ENCODE measurements at places on chromosomes 1 and 21.

- DNase-seq, result no peak
Observed at GRCh38 chr21:32578107-32578691, 7.1 kb downstream of the TCP10L start.

GRCh38 chr1:180912211-180912800 lies 391 bp upstream of the KIAA1614 start:
- no peak for DNase-seq

- no peak for DNase-seq
Observed at GRCh38 chr1:209988706-209989105, 50.7 kb downstream of the SYT14 start.

DNA sequence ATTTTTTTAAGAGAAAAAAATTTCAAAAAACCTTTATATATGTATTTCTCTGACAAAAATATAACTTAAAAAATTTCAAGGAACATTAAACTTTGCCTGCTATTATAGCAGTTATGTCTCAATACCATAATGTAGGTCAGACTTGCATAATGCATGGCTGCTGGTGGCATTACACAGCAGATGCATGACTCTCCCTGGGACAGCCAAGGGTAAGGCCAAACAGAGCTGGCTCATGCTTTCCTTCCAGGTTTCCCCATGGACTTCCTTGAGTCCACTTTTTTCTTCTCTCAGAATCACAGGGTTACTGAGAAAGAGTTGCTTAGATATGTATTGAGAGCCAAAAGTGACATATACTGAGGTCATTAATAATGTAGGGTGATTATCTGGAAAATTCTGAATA lies 43.7 kb downstream of the RHOU start:
- no peak for DNase-seq

DNA sequence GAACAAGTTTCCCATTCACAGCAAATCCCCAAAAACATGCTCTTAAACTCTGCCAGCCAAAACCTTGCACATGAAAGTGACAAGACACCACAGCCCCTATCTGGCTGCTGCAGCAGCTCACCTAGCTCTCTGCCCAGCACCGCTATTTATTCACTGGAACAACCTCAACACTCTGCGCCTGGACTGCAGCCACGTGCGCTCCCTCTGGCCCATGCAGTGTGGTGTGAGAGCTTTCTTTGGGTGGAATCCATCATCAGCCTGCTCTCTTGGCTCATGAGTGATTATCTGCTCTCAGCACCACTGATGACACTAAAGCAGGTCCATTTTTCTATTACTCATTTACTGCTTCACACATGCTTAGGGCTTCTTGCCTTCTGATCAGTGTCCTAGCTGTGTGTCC lies 11.4 kb downstream of the KCNJ6 start:
- no peak for DNase-seq

DNA sequence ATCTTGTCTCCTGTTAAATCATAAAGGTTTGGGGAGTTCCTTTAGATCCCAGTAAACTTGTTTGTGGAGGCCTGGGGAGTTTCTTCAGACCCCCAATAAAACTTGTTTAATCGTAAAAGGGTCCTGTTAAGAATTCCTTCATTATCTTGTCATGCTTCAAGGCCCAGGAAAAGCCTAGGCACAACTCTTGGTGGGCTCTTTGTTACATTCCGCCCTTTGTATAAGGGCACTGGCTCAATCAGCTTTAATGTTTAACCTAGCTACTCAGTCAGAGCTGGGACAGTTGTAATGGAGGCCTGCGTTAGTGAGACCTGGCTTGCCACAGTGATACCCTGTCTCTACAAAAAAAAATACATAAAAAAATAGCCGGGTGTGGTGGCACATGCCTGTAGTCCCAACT lies 77.2 kb downstream of the MPZL1 start:
- no peak for DNase-seq

DNA sequence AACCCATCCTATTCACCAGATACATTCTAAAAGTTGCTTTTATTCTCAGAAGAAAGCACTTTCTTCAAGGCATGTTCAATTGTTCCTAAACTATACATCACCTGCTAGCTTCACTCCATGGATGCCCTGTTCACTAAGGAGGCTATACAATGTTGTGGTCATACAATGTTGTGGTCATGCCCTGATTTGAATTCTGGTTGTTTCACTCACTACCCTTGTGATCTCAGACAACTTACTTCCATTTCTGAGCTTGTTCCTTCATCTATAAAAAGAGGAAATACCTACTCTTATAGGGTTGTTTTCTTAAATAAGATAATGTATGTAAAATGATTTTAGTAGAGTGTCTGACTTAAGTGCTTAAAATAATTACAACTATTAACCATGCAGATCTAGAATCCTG lies 19.7 kb downstream of the EDEM3 start:
- no peak for DNase-seq

DNA sequence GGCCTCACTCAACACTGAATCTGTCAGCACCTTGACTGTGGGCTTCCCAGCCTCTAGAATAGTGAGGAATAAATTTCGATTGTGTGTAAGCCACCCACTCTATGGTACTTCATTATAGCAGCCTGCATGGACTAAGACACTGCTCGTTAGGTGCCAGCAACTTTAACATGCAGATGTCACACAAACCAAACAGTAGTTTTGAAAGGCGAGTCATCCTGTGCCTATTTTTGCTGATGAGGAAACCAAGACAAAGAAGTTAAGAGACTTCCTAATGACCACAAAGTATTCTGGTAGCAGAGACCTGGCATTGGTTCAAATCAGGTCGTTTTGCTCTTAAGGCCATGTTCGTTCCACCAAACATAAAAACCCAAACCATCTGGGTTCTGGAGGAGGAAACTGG lies 42.9 kb downstream of the BATF3 start:
- DNase-seq, result no peak

- DNase-seq, result no peak
Observed at GRCh38 chr1:208090388-208091301, 153.5 kb downstream of the PLXNA2 start.

DNA sequence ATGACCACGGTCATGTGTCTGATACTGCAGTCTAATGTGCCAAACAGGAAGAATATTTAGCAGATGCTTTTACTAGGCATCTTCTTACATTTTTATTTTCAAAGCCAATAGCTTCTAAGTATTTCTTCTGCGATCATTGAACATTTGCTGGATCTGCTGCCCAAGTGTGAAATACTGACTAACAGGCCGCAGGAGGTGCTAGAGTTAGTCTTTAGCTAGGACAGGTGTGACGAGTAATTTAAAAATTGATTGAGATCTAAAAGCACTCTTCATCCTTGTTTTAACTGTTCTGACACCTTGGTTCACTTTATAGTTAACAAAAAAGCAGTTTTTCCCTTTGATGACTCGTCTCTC lies 748 bp upstream of the FAM78B start:
- DNase-seq, result no peak

- DNase-seq, result peak; percentile 12
Observed at GRCh38 chr1:209704584-209704983, at the start of gene HSD11B1. HSD11B1 (plus strand) TSS chr1:209704846; CDS start chr1:209704943, 97 bp downstream.

- no peak for DNase-seq
Observed at GRCh38 chr1:83583351-83584014, 415.4 kb downstream of the TTLL7 start.

DNA sequence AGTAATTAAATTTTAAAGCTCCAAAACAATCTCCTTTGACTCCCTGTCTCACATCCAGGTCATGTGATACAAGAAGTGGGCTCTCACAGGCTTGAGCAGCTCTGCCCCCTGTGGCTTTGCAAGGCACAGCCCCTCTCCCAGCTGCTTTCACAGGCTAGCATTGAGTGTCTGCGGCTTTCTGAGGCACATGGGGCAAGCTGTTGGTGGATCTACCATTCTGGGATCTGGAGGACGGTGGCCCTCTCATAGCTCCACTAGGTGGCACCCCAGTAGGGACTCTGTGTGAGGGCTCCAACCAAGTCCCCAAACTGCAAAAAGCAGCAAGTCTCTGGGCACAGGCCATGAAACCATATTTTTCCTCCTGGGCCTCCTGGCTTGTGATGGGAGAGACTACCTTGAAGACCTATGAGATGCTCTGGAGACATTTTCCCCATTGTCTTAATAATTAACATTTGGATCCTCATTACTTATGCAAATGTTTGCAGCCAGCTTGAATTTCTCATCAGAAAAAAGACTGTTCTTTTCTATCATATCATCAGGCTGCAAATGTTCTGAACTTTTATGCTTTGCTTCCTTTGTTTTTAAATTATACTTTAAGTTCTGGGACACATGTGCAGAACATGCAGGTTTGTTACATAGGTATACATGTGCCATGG lies 554.1 kb upstream of the OLFM3 start:
- no peak for DNase-seq

DNA sequence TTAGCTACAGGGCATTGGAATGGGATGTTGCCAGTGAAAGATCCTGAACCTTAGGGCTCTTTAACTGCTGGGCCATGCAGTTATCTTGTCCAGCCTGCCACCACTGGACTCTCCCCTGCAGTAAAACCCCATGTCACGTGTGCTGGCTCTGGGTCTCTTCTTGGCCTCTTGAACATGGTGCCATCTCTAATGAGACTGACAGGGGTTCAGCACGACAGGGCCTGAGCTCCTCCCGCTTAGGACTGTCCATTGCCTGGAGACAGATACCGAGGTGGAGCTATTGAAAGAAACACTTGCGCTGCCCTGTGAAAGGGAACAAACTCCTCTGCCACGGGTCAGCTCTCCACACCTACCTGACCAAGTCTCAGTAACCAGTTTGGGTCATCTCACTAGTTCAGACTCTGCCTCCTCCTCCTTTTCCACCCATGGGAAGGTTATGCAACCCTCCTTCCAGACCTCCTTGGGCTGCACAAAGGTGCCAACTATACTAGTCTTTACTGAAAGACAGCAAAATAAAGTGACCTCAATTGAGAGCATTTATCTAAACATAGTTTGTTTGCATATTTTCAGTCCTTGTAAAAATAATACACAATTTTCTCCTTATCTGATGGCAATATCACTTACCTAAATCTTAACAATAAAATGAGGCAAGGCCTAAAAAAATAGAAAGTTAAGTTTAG lies 66.0 kb downstream of the GNG12 start:
- DNase-seq, result no peak

DNA sequence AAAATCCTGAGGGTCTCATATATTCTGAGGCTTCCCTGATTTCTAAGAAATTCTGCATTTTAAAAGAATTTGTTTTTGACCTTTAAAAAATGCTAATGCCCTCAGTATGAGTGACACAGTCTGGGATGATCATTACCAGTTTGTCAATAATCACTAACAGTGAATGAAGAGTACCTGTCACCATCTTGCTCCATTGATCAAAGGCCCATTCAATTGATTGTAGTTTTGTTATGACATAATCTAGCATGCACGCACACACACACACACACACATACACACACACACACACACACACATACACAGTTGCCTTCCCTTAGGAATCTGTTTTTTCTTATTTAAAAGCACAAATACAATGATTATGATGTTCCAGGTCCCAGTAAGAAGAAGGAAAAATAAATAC lies 250.4 kb downstream of the NFIA start:
- DNase-seq, result no peak

GRCh38 chr1:184379111-184379752 lies 7.6 kb upstream of the C1orf21 start:
- DNase-seq, result no peak

GRCh38 chr1:2541619-2542245 lies 11.7 kb upstream of the HES5 start:
- no peak for DNase-seq

DNA sequence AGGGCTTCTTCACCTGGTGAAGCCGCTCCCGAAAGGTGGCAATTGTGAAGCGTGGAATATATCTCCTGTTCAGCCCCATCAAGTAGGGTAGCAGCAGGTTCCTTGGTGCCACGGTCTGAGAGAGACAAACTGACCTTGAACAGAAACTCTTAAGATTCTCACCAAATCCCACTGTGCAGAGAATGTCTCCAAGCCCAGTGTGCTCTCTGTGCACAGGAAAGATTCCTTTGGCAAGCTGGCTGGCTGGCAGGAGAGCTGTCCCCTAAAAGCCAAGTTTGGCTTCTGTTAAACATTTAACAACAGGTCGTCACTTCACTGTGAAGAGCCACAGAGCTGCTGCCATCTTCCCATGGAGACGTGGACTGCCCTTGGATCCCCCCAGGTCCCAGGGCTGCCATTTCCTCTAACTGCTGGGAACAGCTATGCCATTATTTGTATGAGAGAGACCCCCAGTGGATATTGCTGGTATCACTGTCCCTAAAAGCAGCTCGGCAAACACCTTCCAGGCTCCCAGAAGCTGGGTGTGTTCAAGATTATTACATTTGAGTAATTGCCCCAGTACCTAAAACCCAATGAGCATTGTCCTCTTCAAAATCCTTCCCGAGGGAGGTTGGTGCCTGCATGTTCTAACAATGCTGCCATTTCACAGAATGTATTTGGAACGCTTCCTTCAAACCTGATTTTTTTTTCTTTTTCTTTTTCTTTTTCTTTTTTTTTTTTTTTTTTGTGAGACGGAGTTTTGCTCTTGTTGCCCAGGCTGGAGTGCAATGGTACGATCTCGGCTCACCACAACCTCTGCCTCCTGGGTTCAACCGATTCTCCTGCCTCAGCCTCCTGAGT lies 71.8 kb downstream of the CD58 start:
- peak; percentile 56 for DNase-seq

- peak; percentile 58 for DNase-seq
Observed at GRCh38 chr1:244863491-244864252, 671 bp downstream of the HNRNPU start.

- DNase-seq, result no peak
Observed at GRCh38 chr1:230864441-230864840, 3.9 kb downstream of the C1orf198 start.

DNA sequence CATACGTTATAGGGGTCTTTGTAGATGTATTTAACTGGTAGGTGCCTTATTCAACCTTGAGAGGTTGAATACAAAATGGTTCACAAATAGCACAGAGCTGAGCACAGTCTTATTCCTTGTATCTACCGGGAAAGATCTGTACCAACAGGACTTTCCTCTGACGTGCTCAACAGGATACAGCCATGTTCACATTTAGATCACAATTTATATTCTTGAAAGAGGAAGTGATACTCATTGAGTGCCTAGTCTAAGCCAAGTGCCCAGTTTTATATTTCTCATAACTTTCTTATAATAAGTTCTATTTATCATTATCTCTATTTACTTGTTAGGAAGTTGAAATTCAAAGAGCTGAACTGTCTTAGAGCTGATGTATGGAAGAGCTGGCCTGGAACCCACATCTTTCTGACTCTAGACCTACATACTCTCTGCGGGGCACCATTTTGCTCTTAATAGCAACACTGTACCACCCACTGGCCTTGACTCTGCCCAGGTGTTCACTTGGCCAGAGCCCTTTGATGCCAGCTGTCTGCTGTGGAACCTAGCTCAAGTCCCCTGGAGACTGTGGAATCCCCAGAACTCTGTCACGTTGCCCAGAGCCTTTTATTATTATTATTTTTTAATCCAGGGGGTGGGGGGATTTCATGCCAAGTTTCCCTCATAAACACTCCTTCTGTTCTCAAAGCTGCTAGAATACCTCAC lies 156.2 kb downstream of the TPR start:
- no peak for DNase-seq

DNA sequence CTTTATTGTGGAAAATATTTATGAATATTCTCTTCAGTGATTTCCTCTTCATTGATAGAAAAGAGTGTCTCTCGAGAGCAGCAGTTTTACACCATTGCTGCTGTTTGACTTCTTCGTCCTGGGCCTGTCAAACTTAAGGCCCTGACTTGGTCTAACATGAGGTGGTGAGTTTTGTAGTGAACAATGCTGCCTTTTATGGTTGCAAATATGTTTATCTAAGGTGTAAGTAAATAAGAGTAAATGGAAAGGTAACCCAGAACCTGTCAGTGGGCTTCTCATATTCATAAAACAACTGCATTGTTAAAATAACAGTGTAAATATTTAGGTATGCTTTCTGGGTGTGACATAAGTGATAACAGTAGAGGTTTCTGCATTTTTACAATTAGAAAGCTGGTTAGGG lies 62.8 kb upstream of the SCCPDH start:
- DNase-seq, result no peak

- DNase-seq, result no peak
Observed at GRCh38 chr1:161225178-161225533, 704 bp upstream of the TOMM40L start.

Measured in C1 segment of cervical spinal cord (tissue), 14 donors.